ENCODE measurements at places on chromosomes 12 and 14.
A peak's percentile ranks its signal among the peaks of the same experiment; 100 is the strongest.

GRCh38 chr14:31716208-31716607 lies 155.0 kb downstream of the NUBPL start:
- DNase-seq: no peak

DNA sequence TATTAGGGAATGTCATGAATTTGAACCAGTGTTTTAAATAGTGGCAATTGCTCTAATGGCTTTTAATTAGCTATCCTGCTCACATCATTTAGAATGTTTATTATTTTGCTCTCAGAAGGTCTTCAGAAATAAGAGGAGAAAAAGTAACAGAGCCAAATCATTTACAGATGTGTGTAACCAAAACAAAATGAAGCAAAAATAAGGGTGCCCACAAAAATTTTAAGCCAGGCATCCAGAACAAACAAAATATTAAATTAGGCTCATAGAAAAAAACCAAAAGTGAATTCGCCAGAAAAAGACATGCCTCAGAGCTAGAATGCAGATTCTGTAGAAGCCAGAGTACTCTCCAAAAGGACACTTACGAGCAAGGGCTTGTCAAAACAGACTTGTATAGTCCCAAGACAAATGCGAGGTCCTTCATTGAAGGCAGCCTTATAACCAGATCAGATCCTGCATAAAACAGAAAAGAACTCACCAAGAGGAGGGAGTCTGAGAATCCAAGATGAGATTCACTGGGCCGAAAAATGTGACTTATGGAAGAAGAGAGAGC lies 20.2 kb upstream of the SERPINA1 start:
- DNase-seq: no peak

DNA sequence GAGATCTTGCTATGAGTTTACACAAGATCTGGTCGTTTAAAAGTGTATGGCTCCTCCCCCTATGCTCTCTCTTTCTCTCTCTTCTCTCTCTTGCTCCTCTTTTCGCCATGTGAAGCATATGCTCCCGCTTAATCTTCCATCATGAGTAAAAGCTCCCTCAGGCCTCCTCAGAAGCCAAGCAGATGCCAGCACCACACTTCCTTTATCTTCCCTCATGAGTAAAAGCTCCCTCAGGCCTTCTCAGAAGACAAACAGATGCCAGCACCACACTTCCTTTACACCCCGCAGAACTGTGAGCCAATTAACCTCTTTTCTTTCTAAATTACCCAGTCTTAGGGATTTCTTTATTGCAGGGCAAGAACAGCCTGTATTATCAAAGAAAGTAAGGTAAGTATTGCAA lies 152.4 kb downstream of the SEC23A start:
- DNase-seq: no peak

GRCh38 chr14:44940944-44941343 lies 20.8 kb downstream of the KLHL28 start:
- no peak for DNase-seq

DNA sequence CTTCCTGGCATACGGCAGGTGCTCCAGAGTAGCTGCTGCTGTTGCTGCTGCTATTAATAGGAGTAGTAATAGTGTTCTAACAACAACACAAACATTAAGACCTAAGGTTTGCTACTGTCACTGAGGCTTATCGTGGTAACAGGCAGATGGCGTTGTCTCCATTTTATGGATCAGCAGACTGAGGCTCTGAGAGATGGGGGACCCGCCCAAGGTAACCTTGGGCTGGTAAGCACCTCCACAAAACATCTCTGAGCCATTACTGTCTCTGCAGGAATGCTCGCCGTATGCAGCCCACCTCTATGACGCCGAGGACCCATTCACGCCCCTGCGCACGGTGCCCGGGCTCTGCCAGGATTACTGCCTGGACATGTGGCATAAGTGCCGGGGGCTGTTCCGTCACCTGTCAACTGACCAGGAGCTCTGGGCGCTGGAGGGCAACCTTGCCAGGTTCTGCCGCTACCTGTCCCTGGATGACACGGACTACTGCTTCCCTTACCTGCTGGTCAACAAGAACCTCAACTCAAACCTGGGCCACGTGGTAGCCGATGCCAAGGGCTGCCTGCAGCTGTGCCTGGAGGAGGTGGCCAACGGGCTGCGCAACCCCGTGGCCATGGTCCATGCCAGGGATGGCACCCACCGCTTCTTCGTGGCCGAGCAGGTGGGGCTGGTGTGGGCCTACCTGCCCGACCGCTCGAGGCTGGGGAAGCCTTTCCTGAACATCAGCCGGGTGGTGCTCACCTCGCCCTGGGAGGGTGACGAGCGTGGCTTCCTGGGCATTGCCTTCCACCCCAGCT lies 7.2 kb downstream of the HHIPL1 start:
- DNase-seq: no peak

- DNase-seq: no peak
Measured at GRCh38 chr14:73785336-73785833, 66.2 kb upstream of the PTGR2 start.

GRCh38 chr12:65585648-65586602 lies 238.4 kb upstream of the HMGA2 start:
- DNase-seq: no peak

- no peak for DNase-seq
Measured at GRCh38 chr12:43349863-43350262, 202.1 kb downstream of the ADAMTS20 start.

- no peak for DNase-seq
Measured at GRCh38 chr14:75614179-75614578, 35.8 kb downstream of the FLVCR2 start.

GRCh38 chr12:3271639-3272038 lies 194.5 kb downstream of the TSPAN9 start:
- DNase-seq: no peak

- DNase-seq: peak; percentile 1
Measured at GRCh38 chr14:62117010-62117750, 355.0 kb downstream of the SNAPC1 start.

GRCh38 chr12:105769486-105769885 lies 369.3 kb downstream of the NUAK1 start:
- no peak for DNase-seq

DNA sequence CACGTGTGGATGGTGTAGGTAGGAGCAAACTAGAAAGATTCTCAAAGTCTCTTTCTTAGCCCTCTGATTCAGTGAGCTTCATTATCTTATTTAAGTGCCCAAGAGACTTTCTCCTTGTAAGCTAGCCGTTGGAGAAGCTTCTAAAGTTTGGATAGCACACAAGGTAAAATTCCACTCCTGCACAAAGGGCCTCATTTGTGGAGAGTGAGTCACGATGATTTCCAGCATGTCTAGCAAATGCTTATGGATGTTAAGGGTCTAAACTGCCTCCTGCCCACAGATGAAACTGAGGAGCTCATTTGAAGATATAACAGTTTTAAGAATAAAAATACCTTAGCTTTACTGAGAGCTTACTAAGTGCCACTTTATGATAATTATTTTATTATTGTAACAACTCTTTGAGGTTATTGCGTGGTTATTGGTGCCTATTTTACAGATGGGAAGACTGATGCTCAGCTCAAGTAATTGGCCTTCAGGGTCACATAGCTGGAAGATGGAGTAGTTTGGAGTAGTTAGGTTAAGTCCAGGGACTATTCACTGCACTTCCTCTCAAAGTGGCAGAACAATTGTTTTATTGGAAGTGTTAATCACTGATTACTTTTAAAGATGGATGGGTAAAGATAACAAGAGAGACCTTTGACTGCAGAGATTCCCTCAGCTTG lies 78.7 kb upstream of the HIF1A start:
- DNase-seq: no peak

- no peak for DNase-seq
Measured at GRCh38 chr14:38016497-38016896, 191.2 kb upstream of the SSTR1 start.

Data from GOT3 (cell line).